ENCODE measurements at places on chromosomes 16 and 17.

- DNase-seq = no peak
Observed at GRCh38 chr17:59093702-59094231, 12.9 kb downstream of the TRIM37 start.

GRCh38 chr16:31008149-31008548, 2.3 kb downstream of the STX1B start:
- no peak for DNase-seq

- no peak for DNase-seq
Observed at GRCh38 chr16:8795091-8795490, 2.3 kb downstream of the TMEM186 start.

DNA sequence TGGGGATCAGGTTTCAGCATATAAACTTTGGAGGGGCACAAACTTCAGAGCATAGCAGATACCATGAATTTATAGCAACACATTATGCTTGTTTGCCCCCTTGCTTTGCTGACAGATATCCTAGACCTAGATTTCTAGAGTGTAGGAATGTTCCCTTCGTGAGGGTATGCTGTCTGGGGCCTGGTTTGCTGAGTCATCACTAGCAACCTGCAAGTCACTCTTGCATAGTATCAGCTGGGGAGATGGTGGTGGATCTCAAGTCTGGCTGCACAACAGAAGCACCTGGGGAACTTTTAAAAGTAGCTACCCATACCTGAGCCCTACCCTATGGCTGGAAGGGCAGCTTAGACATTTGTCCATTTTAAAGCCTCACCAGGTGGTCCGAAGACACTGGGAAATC, 22.3 kb upstream of the HSBP1 start:
- no peak for DNase-seq

DNA sequence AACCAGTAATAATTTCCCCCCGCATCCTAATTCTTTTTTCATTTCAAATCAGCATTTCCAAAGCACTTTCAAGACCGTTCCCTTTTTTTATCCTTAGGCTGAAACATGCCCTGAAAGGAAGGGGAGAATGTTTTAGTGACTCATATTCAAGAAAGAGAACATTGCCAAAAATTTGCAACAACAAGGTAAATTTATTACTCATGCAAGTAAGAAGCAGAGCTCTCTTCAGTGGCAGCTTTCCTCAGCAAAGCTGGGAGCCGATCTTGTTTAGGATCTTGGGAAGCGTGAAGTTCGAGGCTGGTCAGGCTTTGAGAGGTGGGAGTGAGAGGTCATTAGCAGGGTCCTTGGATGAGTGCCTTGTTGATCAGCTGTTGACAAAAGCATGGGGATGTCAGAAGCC, 129.5 kb downstream of the PRKCA start:
- no peak for DNase-seq

DNA sequence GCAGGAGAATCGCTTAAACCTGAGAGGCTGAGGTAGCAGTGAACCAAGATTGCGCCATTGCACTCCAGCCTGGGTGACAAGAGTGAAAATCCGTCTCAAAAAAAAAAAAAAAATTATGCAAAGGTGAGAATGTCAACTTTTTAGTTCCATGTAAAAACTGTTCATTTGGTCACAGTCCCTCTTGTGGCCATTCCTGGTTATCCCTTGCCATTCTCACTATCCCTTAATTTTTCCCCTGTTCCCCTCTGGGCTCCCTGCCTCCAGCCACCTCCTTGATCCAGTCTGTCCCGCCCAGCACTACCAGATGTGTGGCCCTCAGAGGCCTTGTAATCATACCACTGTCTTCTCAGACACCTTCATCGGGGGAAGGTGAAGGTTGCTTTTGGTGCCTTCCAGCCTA, 23.4 kb downstream of the DCAF7 start:
- DNase-seq = no peak

DNA sequence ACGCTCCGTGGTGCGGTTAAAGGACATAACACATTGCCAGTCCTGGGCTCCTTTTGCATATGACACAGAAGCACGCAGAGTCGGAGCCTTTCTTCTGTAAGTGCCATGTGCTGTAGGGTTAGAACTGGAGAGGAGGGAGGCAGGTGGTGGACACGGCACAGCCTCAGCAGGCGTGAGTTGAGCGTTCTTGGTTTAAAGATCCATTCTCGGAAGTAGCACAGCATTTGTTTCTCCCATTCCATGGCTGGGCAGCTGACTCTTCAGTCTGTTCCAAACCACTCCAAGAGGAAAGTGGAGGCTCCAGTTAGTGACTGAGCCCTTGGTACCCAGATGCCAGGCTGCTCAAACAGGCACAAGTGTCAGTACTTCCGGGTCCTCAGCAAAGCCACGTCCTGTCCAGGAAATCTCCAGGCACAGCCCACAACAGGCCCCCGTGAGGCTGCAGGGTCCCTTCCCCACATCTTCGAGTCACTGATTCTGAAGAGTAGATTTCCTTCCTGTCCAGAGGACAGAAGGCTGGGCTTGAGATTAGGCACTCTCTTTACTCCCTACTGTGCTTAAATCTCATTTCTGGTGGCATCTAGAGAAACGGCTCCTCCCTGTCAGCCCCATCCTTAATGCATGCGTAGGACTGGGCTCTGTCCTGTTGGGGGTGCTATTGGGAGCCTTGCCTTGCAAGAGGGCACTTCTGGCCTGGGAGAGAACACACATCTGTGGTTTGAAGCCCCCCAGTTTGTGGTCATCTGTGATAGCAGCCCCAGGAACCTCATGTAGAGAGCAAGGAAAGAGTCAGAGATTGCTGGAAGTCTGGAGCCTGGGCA, 39.6 kb upstream of the NAT9 start:
- DNase-seq = no peak

DNA sequence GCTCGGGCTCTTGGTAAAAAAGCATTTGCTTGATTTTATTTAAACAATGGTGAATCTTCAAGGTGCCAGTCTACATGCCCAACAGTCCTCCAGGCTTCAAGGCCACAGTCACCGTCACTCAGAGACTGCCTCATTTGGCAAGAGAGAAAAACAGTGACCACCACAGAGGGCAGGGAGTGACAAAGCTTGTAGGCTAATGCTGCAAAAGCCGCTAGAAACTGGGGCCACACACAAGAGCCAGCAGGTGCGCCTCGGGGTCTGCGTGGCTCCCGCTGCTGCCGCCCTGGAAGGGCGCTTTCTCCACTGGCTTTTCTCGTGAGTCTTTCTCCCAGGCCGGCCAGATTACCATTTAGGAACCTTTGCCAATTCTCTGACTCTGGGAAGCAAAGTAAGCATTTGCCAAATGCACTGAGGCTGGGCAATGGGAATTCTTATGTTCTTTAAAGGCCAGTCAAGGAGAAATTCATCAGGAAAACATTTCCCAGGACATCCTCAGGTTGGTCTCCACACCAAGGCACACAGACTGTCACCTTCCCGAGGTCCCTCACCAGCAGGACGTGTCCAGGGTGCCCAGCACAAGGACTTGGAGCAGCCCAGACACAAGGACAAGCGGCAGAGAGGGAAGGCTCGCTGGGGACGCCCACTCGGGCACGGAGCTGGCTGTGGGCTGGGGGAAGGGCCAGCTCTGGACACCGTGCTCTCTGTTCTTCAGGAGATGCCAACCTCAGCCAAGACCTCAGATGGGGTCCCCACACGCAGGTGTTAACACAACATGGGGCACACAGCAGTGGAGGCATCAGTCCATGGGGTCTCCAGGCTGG, 12.5 kb upstream of the C16orf95 start:
- DNase-seq = no peak

- no peak for DNase-seq
Observed at GRCh38 chr16:50178491-50178941, 25.4 kb downstream of the TENT4B start.

DNA sequence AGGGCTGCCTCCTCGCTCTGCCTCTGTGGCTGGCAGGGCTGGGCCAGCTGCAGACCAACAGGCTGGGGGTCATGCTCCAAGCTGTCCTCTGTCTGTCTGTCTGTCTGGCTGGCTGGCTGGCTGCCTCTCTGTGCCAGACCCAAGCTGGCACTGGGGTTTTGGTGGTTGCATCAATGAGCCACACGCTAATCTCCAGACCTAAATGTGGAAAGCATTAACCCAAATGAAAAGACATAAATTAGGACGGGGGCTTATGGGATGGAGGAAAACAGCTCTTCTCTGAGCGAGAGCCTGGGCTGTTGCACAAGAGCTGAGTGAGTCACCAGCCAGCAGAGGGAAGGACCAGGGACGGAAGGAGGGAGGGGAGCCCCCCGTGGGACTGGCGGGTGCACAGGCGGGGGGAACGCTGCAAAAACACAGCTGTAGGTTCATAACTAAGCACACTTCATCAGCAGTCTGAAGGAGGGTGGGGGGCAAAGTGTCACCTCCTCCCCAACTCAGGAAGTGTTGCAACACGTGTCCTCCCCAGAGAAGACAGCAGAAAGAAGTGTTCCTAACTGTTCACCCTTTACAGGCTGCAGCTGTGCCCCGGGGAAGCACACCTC, 83.4 kb downstream of the GAS7 start:
- peak; percentile 85 for DNase-seq

- peak; percentile 76 for DNase-seq
Observed at GRCh38 chr16:711548-712320, 3.2 kb upstream of the METRN start.

DNA sequence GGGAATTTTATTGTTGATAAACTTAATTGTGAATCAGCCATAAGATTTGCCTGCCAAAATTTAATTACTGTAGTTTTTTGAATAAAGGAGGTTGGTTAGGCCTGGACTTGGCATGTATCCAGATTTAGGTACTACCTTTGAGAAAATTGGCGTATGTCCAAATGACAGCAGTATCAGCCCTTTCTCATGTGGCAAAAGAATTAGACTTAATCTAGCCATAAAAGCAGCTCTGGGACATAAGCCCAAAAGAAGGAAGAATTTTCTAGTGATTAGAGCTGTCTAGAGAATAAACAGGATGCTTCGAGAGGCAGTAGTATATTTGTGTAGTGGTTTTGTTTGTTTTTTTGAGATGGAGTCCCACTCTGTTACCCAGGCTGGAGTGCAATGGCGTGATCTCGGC, 27.7 kb downstream of the PPM1E start:
- no peak for DNase-seq

DNA sequence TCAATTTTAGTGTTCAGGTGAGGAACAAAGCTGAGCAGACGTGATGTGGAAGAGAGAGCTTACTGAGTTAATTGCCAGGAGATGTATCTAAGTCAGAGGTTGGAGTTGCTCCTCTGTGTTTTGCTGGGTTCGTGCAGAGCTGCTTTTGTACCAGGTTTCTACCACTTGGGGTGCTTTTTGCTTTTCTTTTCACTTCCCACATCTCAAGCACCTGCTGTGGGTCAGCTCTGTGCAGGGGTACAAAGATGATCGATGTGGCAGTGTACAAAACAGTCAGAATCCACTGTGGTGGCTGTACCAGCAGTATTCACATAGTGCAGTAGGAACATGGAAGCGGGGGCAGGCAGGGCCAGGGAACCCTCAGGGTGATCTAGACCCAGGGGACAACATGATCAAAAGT, 14.8 kb downstream of the UNK start:
- no peak for DNase-seq

GRCh38 chr16:26642047-26642664, 424.6 kb upstream of the C16orf82 start:
- no peak for DNase-seq

GRCh38 chr16:52929478-52930400, 123.0 kb downstream of the CHD9NB start:
- no peak for DNase-seq

DNA sequence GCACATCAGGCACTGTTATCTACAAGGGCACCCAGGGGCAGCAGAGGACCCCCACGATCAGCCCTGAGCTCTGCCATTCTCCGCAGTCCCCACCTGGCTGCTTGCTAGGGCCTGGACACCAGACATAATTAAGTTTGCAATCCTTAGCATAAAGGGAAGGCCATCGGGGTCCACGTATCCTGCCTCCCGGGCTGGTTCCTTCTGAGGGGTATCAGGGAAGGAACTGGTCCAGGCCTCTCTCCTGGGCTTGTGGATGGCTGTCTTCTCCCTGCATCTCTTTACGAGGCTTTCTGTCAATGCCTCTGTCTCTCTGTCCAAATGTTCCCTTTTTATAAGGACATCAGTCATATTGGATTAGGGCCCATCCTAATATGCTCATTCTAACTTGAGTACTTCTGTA, 77.8 kb downstream of the CYLD start:
- no peak for DNase-seq

DNA sequence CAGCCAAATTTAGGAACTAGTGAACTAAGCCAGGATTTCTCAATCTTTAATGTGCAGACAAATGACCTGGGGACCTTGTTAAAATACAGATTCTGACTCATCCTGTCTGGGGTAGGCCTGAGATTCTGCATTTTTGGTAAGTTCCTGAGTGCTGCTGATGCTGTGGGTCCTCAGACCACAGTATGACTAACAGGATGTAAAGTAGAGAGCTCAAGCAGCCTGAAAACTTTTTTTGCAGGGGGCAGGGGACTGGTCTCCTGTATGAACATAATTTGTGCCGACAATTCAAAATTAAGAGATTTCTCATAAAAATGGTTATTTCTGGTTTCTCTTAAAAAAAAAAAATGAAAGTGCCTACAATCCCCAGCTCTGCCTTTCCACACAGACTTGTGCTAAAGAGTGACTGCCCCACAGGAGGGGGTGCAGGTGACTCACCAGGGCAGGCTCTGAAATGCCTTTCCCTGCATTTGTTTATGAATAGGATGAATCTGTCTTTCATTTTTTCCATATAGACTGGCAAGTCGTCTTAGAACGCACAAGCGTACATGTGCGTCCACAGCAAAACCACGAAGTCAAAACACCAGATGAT, 271.5 kb downstream of the PHKB start:
- no peak for DNase-seq

DNA sequence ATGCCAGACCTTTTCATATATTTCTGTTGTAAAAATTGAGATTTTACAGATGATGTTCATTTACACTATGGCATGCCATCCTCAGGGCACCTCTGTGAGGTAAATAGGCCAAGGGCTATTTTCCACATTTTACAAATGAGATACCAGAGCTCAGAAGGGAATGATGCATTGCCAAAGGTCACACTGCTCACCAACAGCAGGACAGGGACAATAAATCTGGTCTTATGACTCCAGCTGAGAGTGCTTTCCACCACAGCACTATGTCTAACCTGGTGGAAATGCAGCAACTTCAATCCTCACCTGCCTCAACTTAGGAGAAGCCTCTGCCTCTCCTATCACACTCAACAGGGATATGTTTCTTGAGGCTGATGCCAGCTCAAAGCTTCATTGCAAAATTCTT, 40.6 kb downstream of the GRIN2A start:
- no peak for DNase-seq

GRCh38 chr17:81074875-81075274, 39.9 kb downstream of the BAIAP2 start:
- no peak for DNase-seq

DNA sequence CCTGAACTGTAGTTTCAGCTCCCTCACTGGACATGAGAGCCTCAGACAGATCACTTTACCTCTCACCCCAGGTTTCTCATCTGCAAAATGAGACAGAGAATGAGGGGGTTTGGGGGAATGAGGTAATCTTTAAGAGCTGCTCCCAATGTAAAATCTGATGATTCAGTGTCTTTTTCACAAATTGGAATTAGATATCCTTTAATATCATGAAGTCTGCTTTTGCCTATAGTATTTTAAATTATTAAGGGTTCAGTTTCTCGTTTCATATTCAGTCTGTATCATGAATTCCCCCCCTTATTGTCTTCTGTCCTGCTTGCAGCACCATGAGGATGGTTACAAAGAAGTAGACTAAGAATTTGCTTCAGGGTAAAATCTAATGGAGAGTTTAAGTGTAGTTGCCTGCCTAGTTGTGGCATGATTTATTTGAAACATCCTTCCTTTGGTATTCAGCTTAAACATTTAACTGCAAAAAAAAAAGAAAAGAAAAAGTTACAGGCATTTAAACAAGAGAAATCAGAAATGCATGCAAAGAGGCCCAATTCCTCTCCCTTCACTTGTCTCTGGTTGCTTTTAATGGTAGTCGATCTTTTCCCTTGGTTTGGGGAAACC, 77.3 kb downstream of the WNT3 start:
- DNase-seq = no peak

Data from CD4-positive, alpha-beta T cell treated with Interleukin-15 for 4 hours (primary cell).